Panc1 (cell line): ENCODE measurements at places on chromosomes 12 and 14. TPM values are rescaled to one million over a fixed set of nuclear protein-coding genes. Genes with fewer than 3 reads are reported as not detected.

OR10G3 gene
- total RNA-seq = not detected

FSCB gene
- not detected for total RNA-seq

BRF1 gene
- 25.0 TPM for total RNA-seq

SYCP3 gene
- not detected for total RNA-seq

DNA sequence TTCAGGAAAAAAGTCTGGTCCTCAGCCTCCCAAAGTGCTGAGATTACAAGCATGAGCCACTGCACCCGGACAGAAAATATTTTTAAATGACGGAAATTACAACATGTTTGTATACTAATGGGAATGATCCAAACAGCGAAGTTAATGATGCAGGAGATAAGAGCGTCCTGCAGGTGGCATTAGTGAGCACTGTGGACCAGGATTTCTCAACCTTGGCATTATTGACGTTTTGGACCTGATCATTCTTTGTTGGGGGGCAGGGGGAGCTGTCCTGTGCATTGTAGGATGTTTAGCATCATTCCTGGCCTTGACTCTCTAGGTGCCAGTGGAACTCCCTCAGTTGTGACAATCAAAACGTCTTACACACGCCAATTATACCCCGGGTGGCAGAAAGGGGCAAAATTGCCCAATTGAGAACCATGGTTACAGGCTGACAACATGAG lies 34.1 kb downstream of the SCFD1 start:
- H3K36me3 ChIP-seq = peaks cover 10% of the 10 kb centered on the region; the same call in 1 of the 2 replicates
- H3K27me3 ChIP-seq = no peaks in the 10 kb centered on the region
- DNase-seq = peak; percentile 15
- no peak overlapping the region for H3K27ac ChIP-seq
- H3K4me3 ChIP-seq = no peak overlapping the region

- H3K36me3 ChIP-seq = no peaks in the 10 kb centered on the region
- DNase-seq = no peak
- H3K4me1 ChIP-seq = no peaks in the 10 kb centered on the region
- H3K4me3 ChIP-seq = no peak overlapping the region
- H3K27me3 ChIP-seq = no peaks in the 10 kb centered on the region
Observed at GRCh38 chr12:5485454-5485853, 53.5 kb downstream of the NTF3 start.

GRCh38 chr12:26114720-26115401 lies 10.0 kb downstream of the BHLHE41 start:
- H3K36me3 ChIP-seq = no peaks in the 10 kb centered on the region
- peak overlapping the region; percentile 100 for H3K27ac ChIP-seq
- peaks cover 94% of the 10 kb centered on the region for H3K4me1 ChIP-seq
- H3K4me3 ChIP-seq = peak overlapping the region; percentile 56
- no peak for DNase-seq

DNA sequence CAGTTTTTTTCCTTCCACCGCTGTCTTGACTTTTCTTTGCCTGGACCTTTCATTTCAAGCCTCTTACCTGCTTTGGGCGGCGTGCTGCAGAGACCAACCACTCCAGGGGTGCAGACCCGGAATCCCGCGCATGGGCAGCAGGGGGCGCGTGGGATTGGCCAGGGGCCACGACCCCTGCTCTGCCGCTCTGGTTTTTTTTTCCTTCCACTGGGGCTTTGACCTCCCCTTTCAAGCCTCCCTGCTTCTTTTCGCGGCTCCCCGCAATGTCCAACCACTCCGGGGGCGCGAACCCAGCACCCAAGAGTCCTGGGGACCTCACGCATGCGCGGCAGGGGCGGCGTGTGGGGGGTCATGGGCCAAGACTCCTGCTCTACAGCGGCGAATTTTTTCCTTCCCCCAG lies 325.1 kb downstream of the ALG10 start:
- H3K36me3 ChIP-seq = no peaks in the 10 kb centered on the region
- peaks cover 64% of the 10 kb centered on the region for H3K4me1 ChIP-seq
- H3K27ac ChIP-seq = peak overlapping the region; percentile 36; the same call in 1 of the 2 replicates
- H3K27me3 ChIP-seq = no peaks in the 10 kb centered on the region; the same call in 1 of the 2 replicates
- no peak for DNase-seq
- H3K4me3 ChIP-seq = peak overlapping the region; percentile 68

DNA sequence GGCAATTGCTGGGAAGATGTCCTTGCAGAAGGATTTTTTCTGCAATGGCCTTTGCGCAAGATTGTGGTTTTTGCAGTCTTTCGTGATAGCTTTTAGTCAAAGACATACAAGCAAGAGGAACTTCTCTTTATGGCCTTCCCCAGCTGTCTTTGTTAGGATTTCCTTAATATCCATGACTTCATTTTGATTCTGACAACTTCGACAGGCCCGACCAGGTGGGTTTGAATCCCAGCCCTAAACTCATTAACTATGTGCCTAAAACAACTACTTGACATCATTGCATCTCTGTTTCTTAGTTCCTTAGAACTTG lies 13.3 kb upstream of the VRK1 start:
- H3K4me3 ChIP-seq = no peak overlapping the region
- no peaks in the 10 kb centered on the region for H3K36me3 ChIP-seq
- H3K27ac ChIP-seq = no peak overlapping the region

- H3K4me3 ChIP-seq = no peak overlapping the region
- H3K27ac ChIP-seq = no peak overlapping the region
- no peak for DNase-seq
- no peaks in the 10 kb centered on the region for H3K4me1 ChIP-seq
- H3K36me3 ChIP-seq = no peaks in the 10 kb centered on the region
- no peaks in the 10 kb centered on the region for H3K27me3 ChIP-seq
Observed at GRCh38 chr14:53286301-53286700, 133.2 kb upstream of the DDHD1 start.

DNA sequence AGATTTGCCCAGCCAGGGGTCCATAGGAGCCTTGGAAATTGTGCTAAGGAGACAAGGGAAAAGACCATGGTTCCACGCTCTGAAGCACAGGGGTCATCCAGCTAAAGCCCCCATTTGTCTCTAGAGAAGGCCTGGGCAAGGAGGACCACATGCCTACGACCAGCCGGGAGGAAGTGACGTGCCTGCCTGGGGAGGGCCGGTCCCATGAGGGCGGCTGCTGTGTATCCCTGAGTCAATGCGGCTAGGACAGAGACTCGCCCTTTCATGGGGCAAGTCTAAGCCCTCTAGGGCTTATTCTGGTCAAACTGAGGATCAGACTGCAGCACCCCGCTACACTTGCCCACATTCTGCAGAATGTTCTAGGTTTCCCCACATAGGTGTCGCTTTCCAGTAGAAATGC lies 20.6 kb upstream of the RIN3 start:
- DNase-seq = no peak
- H3K27ac ChIP-seq = no peak overlapping the region
- no peaks in the 10 kb centered on the region for H3K27me3 ChIP-seq
- H3K4me1 ChIP-seq = no peaks in the 10 kb centered on the region
- H3K4me3 ChIP-seq = no peak overlapping the region

DNA sequence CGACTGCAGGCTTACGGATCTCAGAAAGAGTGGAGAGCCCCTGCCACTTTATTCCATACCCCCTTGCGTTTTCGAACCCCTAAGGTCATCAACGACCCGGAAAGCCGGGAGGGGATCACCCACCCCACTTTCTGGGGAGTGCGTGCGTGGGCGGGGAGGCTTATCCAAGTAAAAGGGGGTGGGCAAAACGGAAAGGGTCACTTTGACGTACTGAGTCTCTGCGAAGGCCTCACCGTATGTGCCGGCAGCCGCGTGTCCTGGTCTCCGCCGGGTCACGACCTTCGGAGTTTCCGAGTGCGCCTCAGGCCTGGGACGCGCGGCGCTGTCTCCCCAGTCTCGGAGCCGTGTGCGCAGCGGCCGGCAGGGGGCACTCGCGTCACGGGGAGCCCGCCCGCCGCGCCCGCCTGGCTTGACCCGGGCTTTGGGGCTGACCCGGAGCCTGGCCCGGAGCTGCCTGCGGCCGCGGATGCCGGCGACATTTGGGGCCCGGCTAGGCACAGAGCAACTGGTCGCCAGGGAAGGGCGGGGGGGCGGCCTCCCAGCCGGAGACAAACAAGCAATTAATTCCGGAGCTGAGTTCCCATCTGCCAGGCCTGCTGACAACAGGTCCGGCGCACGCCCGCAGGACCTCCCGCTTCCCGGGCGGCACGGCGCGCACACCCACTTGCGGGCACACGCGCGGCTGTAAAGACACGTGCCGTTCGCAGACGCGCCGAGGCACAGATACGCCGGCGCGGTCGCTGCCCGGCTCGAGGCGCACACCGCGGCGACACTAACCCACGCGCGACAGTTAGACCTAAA lies 890 bp upstream of the KIF26A start:
- no peaks in the 10 kb centered on the region; the same call in 1 of the 2 replicates for H3K27me3 ChIP-seq
- no peaks in the 10 kb centered on the region; the same call in 1 of the 2 replicates for H3K36me3 ChIP-seq
- H3K4me1 ChIP-seq = no peaks in the 10 kb centered on the region; the same call in 1 of the 2 replicates
- H3K4me3 ChIP-seq = peak overlapping the region; percentile 46
- no peak overlapping the region for H3K27ac ChIP-seq

GRCh38 chr14:39203659-39204606 lies 28.9 kb downstream of the PNN start:
- H3K4me3 ChIP-seq = no peak overlapping the region
- H3K27me3 ChIP-seq = no peaks in the 10 kb centered on the region
- peak overlapping the region; percentile 23; the same call in 1 of the 2 replicates for H3K27ac ChIP-seq
- no peaks in the 10 kb centered on the region for H3K36me3 ChIP-seq
- no peaks in the 10 kb centered on the region for H3K4me1 ChIP-seq

- H3K4me1 ChIP-seq = no peaks in the 10 kb centered on the region
- H3K27me3 ChIP-seq = no peaks in the 10 kb centered on the region; the same call in 1 of the 2 replicates
- H3K27ac ChIP-seq = no peak overlapping the region
- H3K4me3 ChIP-seq = no peak overlapping the region
Observed at GRCh38 chr12:11565752-11566151, 83.7 kb upstream of the ETV6 start.

DNA sequence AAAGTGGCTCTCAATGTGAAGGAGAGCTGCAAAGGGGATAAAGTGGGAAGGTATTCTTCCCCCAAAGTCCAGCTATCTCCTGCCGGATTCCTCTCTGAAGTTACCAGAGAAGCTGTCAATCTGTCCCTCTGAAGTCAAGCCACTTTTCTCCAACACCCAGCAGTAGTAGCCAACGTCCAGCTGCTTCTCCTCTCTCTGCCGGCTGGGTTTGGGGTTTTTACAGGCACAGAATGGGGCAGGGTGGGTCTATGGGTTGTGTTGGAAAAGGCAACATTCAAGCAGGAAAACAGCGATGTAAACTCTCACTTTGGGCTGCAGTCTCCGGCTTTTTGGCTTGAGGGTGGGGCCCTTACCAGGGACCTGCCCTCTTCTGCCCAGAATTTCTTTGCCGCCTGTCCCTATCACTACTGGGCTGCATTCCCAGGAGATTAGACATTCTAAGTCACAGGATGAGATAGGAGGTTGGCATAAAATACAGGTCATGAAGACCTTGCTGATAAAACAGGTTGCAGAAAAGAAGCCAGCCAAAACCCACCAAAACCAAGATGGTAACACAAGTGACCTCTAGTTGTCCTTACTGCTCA lies 16.3 kb downstream of the CAPZA3 start:
- no peak overlapping the region for H3K4me3 ChIP-seq
- no peaks in the 10 kb centered on the region for H3K36me3 ChIP-seq
- H3K27me3 ChIP-seq = no peaks in the 10 kb centered on the region
- no peaks in the 10 kb centered on the region for H3K4me1 ChIP-seq

DNA sequence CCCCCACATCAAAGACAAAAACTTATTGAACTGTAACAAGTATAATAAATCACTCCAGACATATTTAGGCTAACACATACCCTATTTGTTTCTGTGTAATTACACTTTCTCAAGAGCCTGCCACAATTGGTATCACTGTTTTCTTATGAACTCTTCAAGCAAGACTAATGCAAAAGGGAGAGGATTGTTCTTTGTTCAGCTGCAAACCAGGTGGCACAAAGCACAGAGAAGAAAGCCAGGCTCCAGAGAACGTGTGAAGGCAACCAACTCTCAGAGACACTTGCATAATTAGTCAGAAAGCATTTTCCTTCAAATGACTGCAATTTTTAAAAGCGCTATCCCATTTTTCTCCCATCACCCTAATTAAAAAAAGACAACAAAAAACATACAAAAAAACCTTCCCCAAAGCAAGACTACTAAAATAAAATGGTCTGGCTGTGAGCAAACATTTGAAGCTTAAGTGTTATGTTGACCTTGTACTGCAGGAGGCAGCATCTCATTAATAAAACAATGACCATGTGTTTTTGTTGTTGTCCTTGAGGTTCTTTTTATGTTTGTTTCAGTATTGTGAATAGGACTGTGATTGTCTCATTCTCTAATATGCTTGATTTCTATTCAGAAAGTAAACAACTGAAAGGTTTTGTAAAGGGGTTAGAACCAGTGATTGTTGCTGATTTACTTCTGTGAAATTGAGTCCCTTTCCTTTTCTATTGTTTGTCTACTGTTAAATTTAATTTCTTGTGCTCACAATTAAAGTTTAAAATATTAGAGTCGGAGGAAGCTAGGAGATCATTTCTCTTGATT lies 452.7 kb upstream of the PDE3A start:
- H3K4me1 ChIP-seq = no peaks in the 10 kb centered on the region
- no peak overlapping the region for H3K4me3 ChIP-seq
- H3K27ac ChIP-seq = no peak overlapping the region
- no peaks in the 10 kb centered on the region for H3K36me3 ChIP-seq
- no peaks in the 10 kb centered on the region for H3K27me3 ChIP-seq
- DNase-seq = no peak

- DNase-seq = no peak
- peaks cover 11% of the 10 kb centered on the region for H3K27me3 ChIP-seq
- peaks cover 24% of the 10 kb centered on the region for H3K4me1 ChIP-seq
Observed at GRCh38 chr12:68221497-68221896, 4.1 kb downstream of the IL26 start.

GRCh38 chr14:66959437-66960050 lies 229.7 kb upstream of the GARIN2 start:
- H3K27ac ChIP-seq = no peak overlapping the region
- H3K4me1 ChIP-seq = no peaks in the 10 kb centered on the region
- no peaks in the 10 kb centered on the region for H3K36me3 ChIP-seq

DNA sequence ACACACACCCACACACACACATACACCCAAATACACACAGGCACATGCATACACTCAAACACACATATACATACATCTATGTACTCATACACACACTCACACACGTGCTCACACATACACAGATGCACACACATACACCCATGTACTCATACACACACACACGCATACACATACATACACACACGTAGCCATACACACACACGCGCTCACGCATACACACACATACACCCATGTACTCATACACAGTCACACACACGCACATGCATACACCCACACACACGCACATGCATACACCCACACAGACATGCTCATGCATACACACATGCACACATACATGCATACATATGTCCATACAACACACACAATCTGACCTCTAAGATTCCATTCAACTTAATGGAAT lies 87.7 kb upstream of the ANO2 start:
- no peaks in the 10 kb centered on the region for H3K4me1 ChIP-seq
- H3K4me3 ChIP-seq = no peak overlapping the region
- no peaks in the 10 kb centered on the region for H3K27me3 ChIP-seq
- no peaks in the 10 kb centered on the region for H3K36me3 ChIP-seq
- no peak overlapping the region for H3K27ac ChIP-seq
- no peak for DNase-seq
